ENCODE measurements at places on chromosomes 16 and 17.

GRCh38 chr16:77967054-77967904, 55.1 kb upstream of the CLEC3A start:
- no peak for DNase-seq

DNA sequence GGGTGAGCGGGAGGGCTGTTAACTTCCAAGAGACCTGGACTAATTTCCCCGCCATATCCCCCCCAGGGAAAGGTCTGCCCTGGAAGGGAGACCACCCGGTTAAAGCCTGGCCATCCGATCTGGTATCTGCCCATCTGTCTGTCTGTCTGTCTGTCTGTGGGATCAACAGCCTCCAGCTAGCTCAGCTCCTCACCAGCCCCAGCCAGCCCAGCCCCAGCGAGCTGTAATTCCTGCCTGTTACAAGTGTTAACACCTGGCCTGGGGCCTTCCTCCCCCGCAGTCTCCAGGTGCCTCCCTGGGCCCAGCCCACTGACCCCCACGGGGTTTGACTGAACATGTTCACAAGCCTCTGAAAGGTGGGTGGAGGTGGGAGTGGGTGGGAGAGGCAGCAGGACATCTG, 4.0 kb downstream of the WNT3 start:
- no peak for DNase-seq

- no peak for DNase-seq
These were observed 3.5 kb downstream of the MED1 start for GRCh38 chr17:39447561-39447960.

- DNase-seq, result no peak
These were observed 13.8 kb upstream of the GFAP start for GRCh38 chr17:44928950-44929720.

- DNase-seq, result no peak
These were observed 67.7 kb downstream of the HLF start for GRCh38 chr17:55332296-55333041.

DNA sequence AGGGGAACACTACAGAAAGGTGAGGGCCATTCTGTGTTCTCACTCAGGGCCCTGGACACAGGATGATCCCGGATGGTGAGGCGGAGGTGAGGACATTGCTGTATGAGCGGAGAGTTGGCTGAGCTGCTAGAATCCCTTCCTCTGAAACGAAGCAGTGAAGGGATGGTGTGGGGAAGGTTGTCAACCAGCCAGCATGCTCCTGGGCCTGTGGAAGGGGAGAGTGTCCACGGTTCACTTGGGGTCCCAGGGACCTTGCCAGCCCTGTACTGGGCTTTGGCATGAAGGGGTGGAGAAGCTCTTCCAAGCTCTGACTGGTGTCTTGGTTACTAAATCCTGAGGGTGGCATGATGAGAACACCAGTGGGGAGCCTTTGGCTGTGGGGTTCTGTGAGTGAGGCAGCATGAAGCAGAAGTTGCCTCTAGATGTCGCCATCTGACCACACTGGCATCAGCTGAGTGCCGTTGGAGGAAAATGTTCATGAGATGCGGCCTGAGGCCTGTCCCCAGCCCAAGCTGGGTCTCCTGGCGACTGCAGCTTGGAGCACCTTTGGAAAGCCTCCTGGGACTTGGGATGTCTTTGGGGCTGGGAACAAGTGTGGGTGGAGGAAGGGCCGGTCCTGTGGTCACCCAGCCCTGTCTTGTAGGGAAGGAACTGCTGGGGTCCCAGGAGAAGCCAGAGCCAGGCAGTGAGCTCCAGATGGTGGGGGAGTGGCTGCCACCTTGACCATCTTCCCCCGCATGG, 14.8 kb downstream of the PDP2 start:
- DNase-seq, result peak; percentile 59

- no peak for DNase-seq
These were observed 13.2 kb downstream of the TRPV3 start for GRCh38 chr17:3544365-3544764.

DNA sequence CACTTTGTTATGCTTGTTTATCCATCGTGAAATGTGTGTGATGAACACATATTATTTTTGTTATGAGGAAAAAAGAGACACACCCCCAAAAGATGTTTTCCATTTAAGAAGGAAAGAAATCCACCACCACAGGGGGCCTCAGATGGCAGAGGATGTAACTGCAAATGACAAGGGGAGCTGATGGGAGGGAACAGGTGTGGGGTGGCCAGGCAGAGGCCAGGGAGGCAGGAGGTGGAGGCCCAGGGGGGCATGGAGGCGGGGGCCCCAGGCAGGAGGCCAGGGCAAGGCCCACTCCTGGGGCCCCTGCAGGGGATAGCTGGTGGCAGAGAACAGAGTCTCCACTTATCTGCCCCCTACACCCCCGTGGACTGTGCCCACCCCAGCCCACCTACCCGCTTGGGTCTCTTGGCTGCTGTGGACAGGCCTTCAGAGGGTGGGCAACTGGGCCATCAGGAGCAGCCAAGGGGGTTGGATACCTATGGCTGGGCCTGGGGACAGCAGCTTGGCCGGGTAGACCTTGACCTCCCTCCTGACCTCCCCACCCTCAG, 28.0 kb downstream of the PPL start:
- no peak for DNase-seq
